ENCODE measurements at places on chromosomes 11 and 22.
A peak's percentile ranks its signal among the peaks of the same experiment; 100 is the strongest.

DNA sequence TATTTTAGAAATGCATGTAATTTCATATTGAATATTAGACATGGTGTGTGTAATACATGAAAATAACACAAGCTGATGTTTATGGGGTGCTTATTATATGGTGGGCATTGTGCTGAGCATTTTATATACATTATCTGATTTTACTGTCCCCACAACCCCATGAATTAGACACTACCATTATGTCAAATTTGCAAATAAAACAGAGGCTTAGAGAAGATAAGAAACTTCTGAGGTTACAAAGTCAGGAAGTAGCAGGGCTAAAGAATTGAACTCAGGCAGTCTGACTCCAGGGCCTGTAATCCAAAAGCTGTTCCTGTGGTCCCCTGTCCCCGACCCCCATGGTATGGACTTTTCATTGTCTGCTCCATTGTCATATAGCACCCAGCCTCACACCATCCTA, 49.4 kb upstream of the NAV2 start:
- DNase-seq = no peak
- peaks cover 28% of the 10 kb centered on the region for H3K4me1 ChIP-seq
- H3K36me3 ChIP-seq = no peaks in the 10 kb centered on the region
- no peak overlapping the region for H3K4me3 ChIP-seq
- H3K27ac ChIP-seq = no peak overlapping the region

DNA sequence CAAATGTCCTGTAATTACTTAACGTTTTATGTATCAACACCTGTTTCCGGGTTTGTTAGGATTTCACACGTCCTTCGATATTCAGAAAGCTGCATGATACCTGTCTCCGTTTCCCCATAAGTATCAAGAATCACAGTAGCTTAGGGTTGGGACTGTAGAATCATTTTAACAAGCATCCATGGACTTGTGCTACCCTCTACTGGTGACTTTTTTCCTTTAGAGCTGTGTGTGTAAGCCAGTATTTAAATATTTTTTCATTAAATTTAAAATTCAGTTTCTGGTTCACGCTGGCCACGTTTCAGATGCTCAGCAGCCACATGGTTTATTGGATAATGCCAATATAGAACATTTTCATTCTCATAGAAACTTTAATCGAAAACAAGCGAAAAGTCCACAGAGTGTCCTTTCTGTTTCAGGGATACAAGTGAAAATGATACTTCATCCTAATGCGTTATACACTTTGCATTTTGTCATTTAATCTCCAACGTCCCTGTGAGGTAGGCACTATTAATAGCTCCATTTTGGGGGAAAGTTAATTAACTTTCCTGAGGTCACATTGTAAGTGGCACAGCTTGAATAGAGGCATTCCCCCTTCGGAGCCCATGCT, 61.5 kb upstream of the SLC25A18 start:
- no peaks in the 10 kb centered on the region for H3K27me3 ChIP-seq
- H3K4me3 ChIP-seq = no peak overlapping the region
- no peak for DNase-seq
- no peaks in the 10 kb centered on the region for H3K36me3 ChIP-seq
- no peaks in the 10 kb centered on the region for H3K4me1 ChIP-seq

- no peak for DNase-seq
- H3K27me3 ChIP-seq = peaks cover 6% of the 10 kb centered on the region
- H3K27ac ChIP-seq = no peak overlapping the region
- no peaks in the 10 kb centered on the region for H3K36me3 ChIP-seq
Measured at GRCh38 chr11:84524422-84525051, 1102.6 kb downstream of the DLG2 start.

DNA sequence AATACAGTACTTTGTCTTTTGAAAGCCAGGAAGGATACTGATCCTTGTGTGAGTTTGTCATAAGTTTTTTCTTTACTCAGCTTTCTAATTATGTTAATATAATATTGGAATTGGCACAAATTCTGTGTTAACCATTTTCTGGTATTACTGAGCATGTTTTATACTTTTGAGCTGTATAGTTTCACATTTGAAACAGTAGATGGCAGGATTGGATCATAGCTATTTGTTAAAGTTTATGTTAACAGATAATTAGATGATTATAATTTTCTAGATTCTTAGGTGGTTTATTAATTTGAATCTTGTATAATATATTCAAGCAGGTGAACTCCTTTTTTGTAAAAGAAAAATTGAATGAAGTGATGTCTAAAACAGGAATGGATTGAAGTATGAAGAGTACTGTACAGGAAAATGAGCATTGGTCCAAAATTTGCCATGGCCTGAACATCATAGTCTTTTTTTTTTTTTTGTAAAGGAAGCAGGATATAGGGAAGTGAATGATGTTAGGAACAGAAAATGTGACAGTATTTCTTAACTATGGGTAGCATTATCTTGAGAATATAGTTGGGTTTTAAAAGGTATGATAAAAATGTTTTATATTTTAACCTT, 102.0 kb downstream of the CYP2R1 start:
- H3K4me1 ChIP-seq = no peaks in the 10 kb centered on the region
- no peaks in the 10 kb centered on the region for H3K36me3 ChIP-seq
- peaks cover 4% of the 10 kb centered on the region for H3K27me3 ChIP-seq
- DNase-seq = no peak
- no peak overlapping the region for H3K27ac ChIP-seq
- no peak overlapping the region for H3K4me3 ChIP-seq

DNA sequence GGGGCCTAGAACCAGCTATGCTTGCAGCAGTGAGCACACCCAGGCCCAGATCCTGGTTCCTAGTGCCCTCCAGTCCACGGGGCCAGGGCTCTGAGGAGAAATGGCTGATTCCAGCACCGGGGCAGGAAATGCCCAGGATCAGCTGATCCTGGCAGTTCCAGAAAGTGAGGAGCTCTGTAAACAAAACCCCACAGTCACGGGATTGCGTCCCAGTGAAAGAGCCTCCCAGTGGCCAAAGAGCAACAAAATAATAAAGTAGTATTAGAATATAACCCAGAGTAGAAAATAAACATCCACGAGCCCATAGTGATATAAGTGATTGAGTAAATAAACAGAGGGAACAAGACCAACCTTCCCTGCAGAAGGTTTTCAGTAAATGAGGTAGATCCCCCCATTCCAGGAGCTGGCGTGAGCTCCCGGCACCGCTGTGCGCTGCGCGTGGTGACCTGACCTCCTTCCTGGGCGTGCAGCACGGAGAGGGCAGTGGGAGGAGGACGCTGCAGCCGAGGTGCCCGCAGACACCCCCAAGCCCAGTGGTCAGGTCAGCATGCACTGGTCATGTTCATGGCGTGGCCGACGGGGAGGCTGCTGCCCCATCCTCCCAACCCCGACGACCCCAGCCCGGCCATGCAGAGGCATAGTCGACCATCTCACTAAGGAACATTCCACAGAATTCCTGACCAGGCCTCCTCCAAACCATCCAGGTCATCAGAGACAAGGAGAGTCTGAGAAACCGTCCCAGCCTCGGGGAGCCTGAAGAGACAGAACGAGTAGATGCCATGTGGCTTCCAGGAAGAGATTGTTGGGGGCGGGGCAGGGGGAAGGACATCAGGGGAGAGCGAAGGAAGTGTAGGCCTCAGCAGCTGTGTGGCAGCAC, 19.8 kb downstream of the PTDSS2 start:
- peak overlapping the region; percentile 10 for H3K27ac ChIP-seq
- peaks cover 4% of the 10 kb centered on the region for H3K4me1 ChIP-seq
- H3K27me3 ChIP-seq = no peaks in the 10 kb centered on the region
- peaks cover 4% of the 10 kb centered on the region for H3K36me3 ChIP-seq
- no peak overlapping the region for H3K4me3 ChIP-seq
- peak; percentile 54 for DNase-seq

DNA sequence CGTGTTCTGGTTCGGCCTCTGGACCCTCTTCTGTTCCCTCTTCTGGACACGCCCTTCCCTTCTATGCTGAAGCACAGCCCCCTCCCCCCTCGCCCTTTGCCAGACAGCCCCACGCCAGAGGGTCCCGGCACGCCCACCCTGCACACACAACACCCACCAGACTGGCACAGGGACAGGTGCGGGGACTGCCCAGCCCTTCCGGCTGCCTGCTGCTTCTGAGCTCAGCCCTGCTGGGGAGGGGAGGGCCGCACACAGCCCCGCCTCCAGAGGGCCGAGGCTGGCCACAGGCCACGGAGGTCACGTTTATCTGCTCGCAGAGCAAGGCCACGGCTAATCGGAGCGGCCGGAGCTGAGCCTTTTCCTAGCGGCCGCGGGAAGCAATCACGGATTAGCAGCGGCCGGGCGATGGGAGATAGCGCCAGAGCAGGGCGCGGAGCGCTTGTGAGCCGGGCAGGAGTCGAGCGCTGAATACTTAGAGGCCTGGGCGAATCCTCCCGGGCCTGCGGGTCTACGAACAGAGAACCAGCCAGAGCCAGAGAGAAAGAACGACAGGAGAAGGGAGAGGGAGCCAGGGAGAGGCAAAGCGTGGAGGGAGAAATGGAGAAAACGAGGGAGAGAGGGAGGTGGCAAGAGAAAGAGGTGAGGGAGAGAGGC, 21.5 kb downstream of the OTUB1 start:
- H3K36me3 ChIP-seq = no peaks in the 10 kb centered on the region
- H3K4me1 ChIP-seq = no peaks in the 10 kb centered on the region
- no peak overlapping the region for H3K4me3 ChIP-seq
- H3K27me3 ChIP-seq = no peaks in the 10 kb centered on the region
- H3K27ac ChIP-seq = no peak overlapping the region

GRCh38 chr22:26463101-26463661, 20.4 kb downstream of the HPS4 start:
- H3K36me3 ChIP-seq = peaks cover 87% of the 10 kb centered on the region
- DNase-seq = no peak
- no peaks in the 10 kb centered on the region for H3K27me3 ChIP-seq
- peak overlapping the region; percentile 58 for H3K27ac ChIP-seq
- H3K4me1 ChIP-seq = peaks cover 13% of the 10 kb centered on the region
